ENCODE measurements at places on chromosomes 7 and 10. TPM values are rescaled to one million over a fixed set of nuclear protein-coding genes. Genes with fewer than 3 reads are reported as not detected.
A peak's percentile ranks its signal among the peaks of the same experiment; 100 is the strongest.

DNA sequence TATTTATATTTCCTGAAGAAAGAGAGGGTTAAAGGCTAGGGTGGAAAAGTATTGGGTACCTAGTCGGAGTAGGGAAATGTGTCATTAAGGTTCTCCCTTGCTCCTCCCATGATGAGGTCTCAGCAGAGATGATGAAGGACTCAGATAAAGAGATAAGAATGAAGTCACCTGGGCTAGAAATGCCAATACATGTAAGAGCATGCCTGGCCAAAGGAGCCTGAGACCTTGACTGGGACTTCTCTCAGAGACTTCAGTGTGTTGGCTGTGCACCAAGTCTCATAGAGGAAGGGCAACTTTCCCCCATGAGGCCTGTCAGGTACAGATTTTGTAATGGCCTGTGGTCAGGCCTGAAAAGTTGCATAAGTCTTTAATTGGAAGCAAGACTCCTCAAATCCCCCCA lies 361.0 kb upstream of the CDC14C start:
- no peak for DNase-seq

DNA sequence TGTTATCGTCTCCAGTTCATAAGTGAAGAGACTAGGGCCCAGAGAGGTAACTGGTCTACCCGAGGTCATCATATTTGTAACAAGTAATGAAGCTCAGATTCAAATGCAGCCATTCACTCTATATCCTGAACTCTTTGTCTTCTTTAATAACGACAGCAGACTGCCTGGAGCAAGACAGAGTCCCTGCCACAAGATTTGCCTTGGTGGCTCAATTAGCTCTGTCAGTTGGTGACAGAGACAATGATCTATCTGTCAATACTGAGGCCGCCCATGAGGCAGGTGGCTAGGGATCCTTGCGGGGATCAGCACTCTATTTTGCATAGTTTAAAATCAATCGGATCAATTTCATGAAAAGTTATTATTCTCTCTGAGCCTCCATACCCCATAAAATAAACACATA lies 43.9 kb downstream of the SH3PXD2A start:
- DNase-seq: no peak

DNA sequence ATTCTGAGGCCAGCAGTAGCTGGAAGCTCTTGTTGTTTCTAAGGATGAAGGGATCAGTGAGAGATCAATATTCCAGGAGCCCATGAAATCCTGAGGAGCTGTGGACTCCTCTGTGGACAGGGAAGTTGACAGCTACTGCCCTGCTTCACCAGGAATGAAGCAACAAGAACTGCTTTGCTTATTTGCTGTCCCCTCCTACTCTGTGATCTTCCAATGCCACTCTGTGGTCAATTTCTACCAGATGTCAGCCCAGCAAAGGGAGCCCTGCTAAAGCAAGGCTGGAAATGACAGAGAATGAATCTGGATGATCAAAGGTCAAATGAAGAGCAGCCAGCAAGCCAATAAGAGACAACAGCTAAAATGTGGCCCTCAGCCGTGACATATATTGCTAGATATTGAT lies 227.5 kb upstream of the CHRM2 start:
- DNase-seq: no peak

NUTM2D gene
- not detected for total RNA-seq

DNA sequence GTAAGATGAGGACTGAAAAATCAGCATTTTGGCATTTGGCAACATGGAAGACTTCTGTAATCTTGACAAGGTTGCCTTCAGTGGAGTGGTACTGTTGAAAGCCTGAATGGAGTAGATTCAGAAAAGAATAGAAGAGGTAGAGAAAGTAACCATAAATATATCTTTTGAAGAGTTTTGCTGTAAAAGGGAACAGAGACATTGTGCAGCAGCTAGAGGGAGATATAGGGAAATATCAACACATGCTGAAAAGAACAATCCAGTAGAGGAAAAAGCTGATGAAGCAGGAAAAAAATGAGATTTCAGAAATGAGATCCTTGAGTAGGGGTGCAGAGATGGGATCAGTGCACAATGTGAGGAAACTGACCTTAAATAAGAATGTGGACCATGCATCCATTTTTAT lies 60.0 kb downstream of the RAPGEF5 start:
- no peak for DNase-seq

DNA sequence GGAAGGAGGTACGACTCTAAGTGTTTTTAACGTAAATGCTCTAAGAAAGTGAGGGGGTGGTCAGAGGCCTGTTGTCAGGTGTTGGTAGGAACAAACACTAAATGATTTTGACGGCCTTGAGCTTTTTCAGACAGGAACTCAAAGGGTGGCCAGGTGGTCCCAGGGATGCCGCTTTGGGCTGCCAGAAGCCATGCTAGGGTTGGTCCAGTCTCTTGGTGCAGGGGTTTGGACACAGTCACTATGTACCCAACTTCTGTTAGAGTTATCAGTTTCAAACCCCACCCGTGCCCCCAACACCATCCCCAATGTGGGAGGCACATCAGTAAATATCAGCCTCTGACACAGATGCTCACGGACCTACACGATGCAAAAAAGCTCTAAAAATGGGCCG lies 9.3 kb downstream of the ATP6V0E2 start:
- DNase-seq: no peak

KIF11 gene
- total RNA-seq: 1.2 TPM

GRCh38 chr10:31921031-31921430 lies 7.6 kb downstream of the ARHGAP12 start:
- no peak for DNase-seq

GRCh38 chr10:62430881-62431280 lies 56.7 kb downstream of the ZNF365 start:
- DNase-seq: no peak

DNA sequence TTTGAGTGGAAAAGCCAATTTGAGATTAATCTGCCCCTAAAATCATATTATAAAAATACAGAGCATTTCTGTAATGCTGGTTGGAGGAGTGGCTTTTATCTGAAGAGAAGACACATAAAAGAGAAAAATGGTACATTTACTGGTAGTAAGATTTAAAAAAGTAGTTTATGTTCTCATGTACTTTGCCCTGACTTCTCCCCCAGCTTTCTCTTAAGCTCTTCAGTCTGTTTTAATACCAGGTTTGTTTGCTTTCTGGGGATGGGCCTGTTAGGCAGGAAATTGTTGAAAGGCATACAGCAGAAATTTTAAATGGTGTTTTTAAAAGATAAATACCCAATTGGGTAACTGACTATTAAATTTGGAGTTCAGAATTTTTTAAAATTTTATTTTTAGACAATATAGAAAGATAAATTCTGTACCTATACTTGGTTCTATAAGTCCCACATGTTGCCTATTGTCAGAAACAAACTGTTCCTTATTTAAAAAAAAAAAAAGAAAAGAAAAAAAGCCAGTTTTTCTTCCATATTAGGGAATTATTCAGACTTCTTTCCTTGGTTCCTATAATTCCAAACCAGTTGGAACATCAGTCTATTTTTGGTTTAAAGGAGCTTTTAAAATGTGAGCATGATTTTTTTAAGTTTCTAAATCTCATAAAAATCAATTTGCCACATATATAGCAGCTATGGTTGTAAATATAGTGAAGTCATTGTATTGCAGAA lies 136.6 kb downstream of the ARID5B start:
- peak; percentile 81 for DNase-seq

- no peak for DNase-seq
Observed at GRCh38 chr7:102005933-102006480, 188.6 kb downstream of the CUX1 start.

DNA sequence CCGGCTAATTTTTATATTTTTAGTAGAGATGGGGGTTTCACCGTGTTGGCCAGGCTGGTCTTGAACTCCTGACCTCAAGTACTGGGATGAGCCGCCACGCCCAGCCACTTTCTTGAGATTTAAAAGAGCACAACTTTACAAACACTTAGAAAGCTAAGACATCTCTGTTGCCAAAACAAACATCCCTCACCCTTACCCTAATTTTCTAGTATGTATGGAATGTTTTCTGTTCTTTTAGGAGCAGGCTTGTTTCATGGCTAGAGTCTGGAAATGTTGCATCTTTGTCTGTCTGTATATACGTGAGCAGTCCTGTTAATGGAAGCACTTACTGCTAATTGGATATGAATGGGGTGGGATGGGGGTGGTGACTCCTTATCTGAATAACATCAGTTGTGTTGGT lies 2.9 kb downstream of the OLAH start:
- peak; percentile 13 for DNase-seq

- no peak for DNase-seq
Observed at GRCh38 chr7:158825628-158826289, 3.5 kb downstream of the ESYT2 start.

DNA sequence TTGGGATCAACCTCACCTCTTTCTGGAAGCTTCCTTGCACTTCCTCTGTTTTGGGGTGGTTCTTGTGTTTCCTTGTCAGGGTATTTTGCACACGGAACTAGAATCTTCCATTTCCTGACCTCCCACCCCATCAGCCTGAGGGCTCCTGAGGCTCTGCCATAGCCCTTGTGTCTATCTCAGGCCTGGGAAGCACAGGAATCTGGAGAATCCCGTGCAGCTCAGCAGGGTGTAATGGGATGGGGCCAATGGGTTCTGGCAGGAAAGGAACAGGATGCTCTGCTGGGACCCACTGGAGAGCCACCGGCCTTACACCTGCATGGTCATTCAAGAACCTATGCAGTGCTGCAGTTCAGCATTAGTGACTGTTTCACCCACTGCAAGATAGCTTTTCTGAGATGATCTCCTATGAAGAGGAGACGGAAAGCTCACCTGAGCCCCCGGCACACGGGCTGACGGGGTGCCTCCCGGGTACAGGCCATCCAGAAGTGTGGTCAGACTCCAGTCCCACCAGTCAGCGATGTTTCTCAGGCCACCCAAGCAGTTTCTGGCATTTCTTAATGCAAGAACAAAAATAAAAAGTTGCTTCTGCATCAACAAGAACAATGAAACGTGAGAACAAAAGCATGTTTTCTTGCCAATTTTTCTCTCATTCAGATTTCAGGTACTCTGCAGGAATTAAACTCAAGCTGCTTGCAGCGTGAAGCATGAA lies 133.2 kb downstream of the PKD1L1 start:
- DNase-seq: no peak

DNA sequence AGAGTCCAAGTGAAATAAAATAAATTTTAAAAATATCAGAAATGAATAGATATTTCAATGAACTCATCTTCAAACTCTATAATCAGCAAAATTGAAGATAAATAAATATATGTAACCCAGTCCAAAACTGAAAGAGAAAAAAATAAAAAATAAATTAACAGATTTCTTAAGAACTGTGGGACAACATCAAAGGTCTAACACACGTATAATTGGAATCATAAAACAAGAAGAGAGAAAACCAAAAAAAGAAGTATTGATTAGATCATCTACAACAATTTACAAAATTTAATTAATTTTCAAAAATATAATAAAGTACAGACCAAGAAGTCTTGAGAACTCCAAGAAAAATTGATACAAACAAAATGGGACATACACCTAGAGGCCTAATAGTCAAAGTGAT lies 625.8 kb upstream of the SORCS1 start:
- DNase-seq: no peak

HERC4 gene
- 116 TPM for total RNA-seq

Data from stomach (tissue), 19 donors.